Left ventricle myocardium inferior (tissue), 1 donor: ENCODE measurements at places on chromosomes 16 and 17. TPM values are rescaled to one million over a fixed set of nuclear protein-coding genes. Genes with fewer than 3 reads are reported as not detected.

Gene SOST
- 0.14 TPM for total RNA-seq

DNA sequence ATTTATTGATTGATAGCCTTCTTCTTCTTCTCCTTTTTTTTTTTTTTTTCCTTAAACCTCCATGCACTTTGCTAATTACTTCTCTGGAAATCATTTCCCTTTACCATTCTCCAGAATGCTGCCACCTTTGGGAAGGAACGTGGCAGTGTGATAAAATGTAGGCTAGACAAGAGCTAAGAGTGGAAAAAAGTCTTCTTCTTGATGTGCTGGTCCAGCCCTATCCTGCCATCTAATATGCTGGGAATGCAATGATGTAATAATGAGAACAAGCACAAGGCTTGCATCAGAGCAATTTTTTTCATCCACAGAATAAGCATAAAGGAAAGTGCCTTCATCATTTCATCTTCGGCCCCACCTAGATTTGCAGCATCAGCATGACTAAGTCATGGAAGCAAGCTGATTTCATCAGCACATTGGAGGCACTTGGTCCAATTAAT is 128.7 kb upstream of the ZFHX3 start:
- no peak for DNase-seq
- no peaks in the 10 kb centered on the region for H3K36me3 ChIP-seq
- no peak overlapping the region for H3K27ac ChIP-seq
- peaks cover 27% of the 10 kb centered on the region for H3K4me1 ChIP-seq
- H3K27me3 ChIP-seq, result peaks cover 11% of the 10 kb centered on the region

DNA sequence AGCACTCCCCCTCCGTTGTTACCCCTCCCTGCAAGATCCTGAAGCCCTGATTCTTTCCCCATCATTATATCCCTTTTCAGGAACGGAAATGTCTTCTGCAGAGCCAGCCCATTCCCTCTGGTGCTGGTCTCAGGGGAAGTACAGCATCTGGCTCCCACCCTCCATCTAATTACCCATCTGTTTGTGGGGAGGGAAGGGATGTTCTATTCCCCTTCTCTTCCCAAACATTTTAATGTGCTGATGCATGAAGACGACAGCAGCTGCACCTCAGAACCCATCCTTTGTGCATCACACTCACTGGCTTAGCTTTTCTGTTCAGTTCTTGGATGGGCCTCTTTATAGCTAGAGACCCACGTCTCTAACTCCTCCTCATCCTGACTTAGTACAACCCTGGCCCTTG is 367.2 kb downstream of the CDH13 start:
- H3K27ac ChIP-seq, result no peak overlapping the region
- no peak overlapping the region for H3K4me3 ChIP-seq
- peaks cover 28% of the 10 kb centered on the region for H3K4me1 ChIP-seq
- no peaks in the 10 kb centered on the region for H3K27me3 ChIP-seq

Gene HLF
- total RNA-seq, result 22.6 TPM

DNA sequence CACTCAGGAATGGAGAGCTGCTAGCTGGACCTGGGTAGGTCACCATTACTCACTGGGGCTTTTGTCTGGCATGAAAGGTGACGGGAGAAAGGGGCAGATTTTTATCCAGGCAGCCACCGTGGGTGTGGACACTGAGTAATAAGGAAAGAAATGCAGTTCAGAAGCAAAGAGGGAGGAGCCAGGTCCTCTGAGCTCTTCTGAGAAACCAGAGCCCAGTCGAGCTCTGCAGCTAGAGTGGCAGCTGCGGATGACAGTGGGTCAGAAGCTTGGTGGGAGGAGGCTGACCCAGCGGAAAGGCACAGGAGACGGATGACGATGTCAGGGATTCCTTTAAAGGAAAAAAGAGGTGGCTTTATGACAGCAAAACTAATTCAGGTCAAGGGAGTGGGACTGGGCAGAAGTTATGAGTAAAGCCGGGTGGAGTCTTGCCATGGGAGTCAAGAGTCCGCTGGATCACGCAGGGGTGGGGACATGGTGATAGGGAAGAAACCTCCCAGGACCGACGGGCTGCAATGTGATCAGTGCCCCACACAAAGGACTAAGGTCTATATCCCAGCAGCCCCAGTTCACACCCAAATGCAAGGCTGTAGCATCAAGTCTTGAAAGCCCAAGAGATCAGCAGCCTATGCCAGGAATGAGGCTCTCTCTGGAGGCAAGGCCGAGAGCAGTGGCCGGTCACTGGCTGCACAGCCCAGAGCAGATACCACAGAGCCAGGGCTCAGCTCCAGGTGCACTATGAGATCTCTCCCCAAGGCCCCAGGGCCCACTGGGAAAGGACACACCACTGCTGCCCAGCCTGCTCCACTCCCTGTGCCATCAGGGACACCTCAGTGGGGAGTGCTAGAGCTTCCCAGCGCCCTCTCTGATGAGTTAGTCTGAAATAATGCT is 6.3 kb upstream of the MNT start:
- H3K4me1 ChIP-seq, result peaks cover 59% of the 10 kb centered on the region
- no peak overlapping the region for H3K4me3 ChIP-seq
- H3K27me3 ChIP-seq, result no peaks in the 10 kb centered on the region
- H3K36me3 ChIP-seq, result no peaks in the 10 kb centered on the region
- peak; percentile 58 for DNase-seq

Gene OTOP2
- not detected for total RNA-seq

Gene TPSD1
- not detected for total RNA-seq

DNA sequence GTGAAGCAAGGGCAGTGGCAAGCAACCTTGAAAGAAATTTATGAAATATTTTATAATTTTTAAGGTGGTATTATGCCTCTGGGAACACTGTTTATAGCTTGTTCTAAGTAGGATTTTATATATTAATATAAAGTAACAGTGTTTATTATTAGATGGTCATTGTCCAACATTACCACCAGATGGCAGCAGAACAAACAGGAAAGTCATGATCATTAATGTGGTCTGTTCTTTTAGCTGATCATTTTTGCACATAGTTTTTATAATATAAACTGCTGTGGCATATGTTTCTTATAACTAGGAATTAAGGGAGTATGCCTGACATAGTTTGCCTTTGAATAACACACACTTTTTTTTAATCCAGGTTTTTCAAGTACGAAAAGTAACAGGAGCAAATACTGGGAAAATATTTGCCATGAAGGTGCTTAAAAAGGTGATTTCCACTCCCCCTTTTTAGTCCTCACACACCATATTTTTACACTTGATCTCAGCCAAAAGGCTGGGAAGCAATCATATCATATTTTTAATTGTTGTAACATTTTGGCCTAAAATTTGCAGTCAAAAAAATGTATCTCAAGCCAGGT is 21.4 kb downstream of the RPS6KB1 start:
- H3K36me3 ChIP-seq, result peaks cover 87% of the 10 kb centered on the region
- H3K27me3 ChIP-seq, result no peaks in the 10 kb centered on the region
- no peak overlapping the region for H3K4me3 ChIP-seq
- DNase-seq, result no peak

DNA sequence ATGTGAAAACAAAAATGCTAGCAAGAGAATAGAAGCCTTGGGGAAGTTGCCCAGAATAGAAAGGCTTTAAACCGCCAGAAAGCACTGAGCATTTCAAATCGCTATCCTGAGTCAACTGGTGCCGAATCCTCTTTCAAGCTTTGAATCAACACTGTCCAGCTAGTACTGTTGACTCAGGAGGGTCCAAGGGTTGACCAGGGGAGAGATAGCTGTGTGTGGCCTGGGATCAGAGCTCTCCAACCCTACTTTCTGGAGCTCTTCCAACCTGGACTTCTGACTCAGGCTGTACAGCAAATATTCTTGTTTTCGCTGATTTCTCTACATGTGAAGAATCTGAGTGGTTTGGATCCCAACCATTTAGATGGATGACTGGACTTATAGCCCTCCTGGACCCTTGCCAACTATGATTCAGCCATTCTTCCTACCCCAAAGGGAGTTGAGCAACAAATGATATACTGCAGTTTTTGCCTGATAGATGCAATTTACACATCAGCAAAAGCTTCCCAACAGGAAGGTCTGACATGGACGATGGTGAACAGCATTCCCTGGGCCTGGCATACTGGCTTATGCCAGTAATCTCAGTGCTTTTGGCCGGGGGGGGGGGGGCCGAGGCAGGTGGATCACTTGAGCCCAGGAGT is 154.0 kb upstream of the SDK2 start:
- no peak overlapping the region for H3K27ac ChIP-seq
- H3K27me3 ChIP-seq, result peaks cover 24% of the 10 kb centered on the region
- H3K4me1 ChIP-seq, result peaks cover 7% of the 10 kb centered on the region
- no peaks in the 10 kb centered on the region for H3K36me3 ChIP-seq
- DNase-seq, result no peak
- H3K4me3 ChIP-seq, result no peak overlapping the region

DNA sequence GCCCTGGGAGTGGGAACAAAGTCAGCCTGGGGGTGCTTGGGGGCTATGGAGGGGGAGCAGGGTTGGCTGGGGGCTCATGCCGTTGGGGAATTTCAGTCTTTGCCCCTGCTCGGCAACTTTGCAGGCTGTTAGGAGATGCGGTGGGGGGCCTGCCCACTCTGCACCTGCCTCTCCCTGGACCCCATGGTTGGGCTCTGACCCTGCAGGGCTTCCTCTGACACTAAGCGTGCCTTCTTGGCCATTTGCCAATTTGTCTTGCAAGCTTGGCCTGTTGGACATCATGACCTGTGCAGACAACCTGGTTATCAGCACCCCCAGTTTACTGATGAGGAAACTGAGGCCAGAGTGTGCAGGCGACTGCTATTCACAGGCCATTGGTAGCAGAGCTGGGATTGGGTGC is 14.6 kb downstream of the ADCY7 start:
- H3K4me1 ChIP-seq, result peaks cover 29% of the 10 kb centered on the region
- no peak overlapping the region for H3K4me3 ChIP-seq
- peaks cover 3% of the 10 kb centered on the region for H3K27me3 ChIP-seq
- peak overlapping the region; percentile 19 for H3K27ac ChIP-seq

- DNase-seq, result no peak
- no peaks in the 10 kb centered on the region for H3K27me3 ChIP-seq
- no peak overlapping the region for H3K4me3 ChIP-seq
- H3K4me1 ChIP-seq, result peaks cover 48% of the 10 kb centered on the region
Observed at GRCh38 chr16:14011001-14011400, 60.1 kb upstream of the MRTFB start.

DNA sequence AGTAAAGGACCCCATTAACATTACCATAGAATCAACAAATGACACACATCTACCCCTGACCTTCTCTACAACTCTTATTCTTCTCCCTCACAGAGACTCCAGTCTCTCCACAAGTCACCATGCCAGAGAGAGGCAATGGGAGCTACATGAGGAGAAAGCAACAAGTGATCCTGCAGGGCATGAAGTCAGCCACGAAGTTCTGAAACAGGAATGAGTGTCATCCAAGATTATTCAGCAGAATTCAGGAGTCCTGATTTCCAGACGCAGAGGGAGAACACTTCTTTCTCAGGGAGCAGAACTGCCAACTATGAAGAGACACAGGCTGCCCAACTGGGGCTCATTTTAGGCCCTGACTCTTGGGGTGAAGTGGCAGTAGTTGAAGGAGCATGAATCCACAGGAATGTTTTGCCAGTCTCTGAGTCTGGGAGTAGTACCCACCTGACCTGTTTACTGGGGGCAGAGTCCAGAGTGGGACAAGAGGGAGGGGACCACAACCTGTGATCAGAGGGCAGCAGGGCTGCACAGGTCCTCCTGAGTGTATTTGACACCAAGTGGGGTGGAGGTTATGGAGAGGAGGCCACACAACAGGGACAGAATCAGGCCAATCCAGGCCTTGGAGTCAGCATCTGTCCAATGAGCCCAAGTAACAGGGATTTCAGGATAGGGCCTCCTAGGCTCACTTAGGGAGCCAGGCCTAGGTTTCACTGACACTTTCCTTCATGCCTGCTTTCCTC is 2.4 kb upstream of the MTMR4 start:
- peaks cover 70% of the 10 kb centered on the region for H3K4me1 ChIP-seq
- no peak for DNase-seq
- peaks cover 18% of the 10 kb centered on the region for H3K36me3 ChIP-seq

GRCh38 chr16:4918781-4919251 is 18.1 kb downstream of the PPL start:
- H3K4me1 ChIP-seq, result peaks cover 3% of the 10 kb centered on the region
- H3K4me3 ChIP-seq, result no peak overlapping the region
- no peak overlapping the region for H3K27ac ChIP-seq
- no peaks in the 10 kb centered on the region for H3K36me3 ChIP-seq
- no peaks in the 10 kb centered on the region for H3K27me3 ChIP-seq
- no peak for DNase-seq
